Osteoblast (primary cell): ENCODE measurements at places on chromosomes 16 and 17. TPM values are rescaled to one million over a fixed set of nuclear protein-coding genes. Genes with fewer than 3 reads are reported as not detected.

GRCh38 chr16:80203821-80204220, 337.0 kb upstream of the DYNLRB2 start:
- H3K4me3 ChIP-seq: no peak overlapping the region
- no peak for DNase-seq
- no peaks in the 10 kb centered on the region for H3K36me3 ChIP-seq
- H3K27ac ChIP-seq: no peak overlapping the region

- H3K27ac ChIP-seq: no peak overlapping the region
- no peaks in the 10 kb centered on the region for H3K36me3 ChIP-seq
- no peaks in the 10 kb centered on the region for H3K4me1 ChIP-seq
- H3K4me3 ChIP-seq: no peak overlapping the region
- peak; percentile 44 for DNase-seq
These were observed 8.6 kb upstream of the TEX19 start for GRCh38 chr17:82350182-82351030.

The TEX19 gene
- total RNA-seq: under 0.01 and 0.29 TPM in 2 replicates

DNA sequence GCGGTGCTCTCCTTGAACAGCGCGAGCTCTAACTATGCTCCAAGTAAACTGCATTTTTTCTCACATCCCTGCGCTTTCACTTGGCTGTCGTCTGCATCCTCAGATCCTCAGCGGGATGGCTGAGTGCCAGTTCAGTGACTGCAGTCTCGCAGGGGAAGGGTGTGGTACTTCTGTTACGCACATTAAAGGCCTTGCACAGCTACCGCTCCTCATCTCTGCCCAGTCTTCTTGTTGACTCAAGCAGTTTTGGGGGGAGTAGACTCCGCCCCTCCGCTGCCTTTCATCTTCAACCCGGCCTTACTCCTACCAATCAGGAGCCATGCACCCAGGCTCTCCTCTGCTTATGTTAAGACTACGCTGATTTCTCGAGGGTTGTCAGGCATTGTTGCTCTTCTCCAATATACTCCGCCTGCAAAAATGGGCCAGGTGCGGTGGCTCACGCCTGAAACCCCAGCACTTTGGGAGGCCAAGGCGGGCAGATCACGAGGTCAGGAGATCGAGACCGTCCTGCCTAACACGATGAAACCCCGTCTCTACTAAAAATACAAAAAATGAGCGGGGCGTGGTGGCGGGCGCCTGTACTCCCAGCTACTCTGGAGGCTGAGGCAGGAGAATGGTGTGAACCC, 10.0 kb downstream of the ATP5PD start:
- H3K27ac ChIP-seq: no peak overlapping the region
- no peak for DNase-seq
- H3K4me3 ChIP-seq: no peak overlapping the region
- H3K27me3 ChIP-seq: no peaks in the 10 kb centered on the region
- peaks cover 16% of the 10 kb centered on the region for H3K4me1 ChIP-seq
- peaks cover 34% of the 10 kb centered on the region for H3K36me3 ChIP-seq

DNA sequence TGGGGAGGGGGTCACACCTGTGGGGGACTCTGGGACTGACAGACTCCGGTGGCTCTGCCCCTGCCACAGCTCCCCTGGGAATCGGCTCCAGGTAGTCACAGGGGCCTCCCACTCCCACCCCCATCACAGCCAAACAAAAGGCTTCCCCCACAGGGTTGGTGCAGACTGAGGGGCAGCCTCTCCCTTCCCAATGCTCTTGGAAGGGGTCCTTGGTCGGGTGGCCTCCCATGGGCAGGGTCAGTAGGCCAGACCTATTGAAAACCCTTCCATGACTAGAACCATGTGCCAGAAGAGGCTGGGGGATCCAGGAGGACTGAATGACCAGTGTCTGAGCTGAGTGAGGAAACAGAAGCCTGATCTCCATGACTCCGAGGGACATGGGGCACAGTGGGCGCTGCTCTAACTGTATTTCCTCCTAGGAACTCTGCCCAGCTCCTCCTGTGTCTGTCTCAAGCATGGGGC, 28.6 kb downstream of the TK2 start:
- H3K27ac ChIP-seq: peak overlapping the region; percentile 40
- no peak for DNase-seq

The CD68 gene
- total RNA-seq: 31.8 and 55.7 TPM in 2 replicates

The PRM3 gene
- not detected in 2 replicates for total RNA-seq
